ENCODE measurements at places on chromosomes 7 and 10. TPM values are rescaled to one million over a fixed set of nuclear protein-coding genes. Genes with fewer than 3 reads are reported as not detected.

CTTNBP2 gene
- polyA plus RNA-seq, result 0.33 TPM

HHEX gene
- polyA plus RNA-seq, result 51.2 TPM

ANLN gene
- 0.25 TPM for polyA plus RNA-seq

BEND7 gene
- polyA plus RNA-seq, result not detected

CFAP70 gene
- not detected for polyA plus RNA-seq

FAM237B gene
- not detected for polyA plus RNA-seq

PAX4 gene
- polyA plus RNA-seq, result not detected
